Activated B cell treated with CpG ODN at 0.5 μM for 24 hours (primary cell): ENCODE measurements at places on chromosomes 7 and 10. TPM values are rescaled to one million over a fixed set of nuclear protein-coding genes. Genes with fewer than 3 reads are reported as not detected.

- DNase-seq: peak; percentile 60
These were observed 856 bp downstream of the ARHGAP21 start for GRCh38 chr10:24722676-24723385.

DNA sequence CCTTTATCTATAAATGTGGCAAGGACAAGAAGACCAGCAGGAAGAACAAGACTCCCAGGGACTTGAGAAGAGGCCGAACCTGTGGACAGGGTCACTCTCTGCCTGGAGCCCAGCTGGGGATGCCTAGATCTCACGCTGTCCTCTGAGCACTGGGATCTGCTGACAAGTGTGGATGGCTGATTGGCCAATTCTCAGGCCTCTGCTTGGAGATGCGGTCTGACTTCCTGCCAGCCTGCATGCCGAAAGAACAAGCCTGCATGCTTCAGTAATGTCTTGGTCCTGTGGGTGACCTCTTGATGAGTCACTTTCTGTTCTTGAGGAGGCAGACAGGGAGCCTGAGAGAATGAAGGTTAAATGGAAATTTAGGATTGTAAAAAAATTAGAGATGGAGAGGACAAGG lies 84.7 kb downstream of the TMEM178B start:
- no peak for DNase-seq

GRCh38 chr10:11869743-11870460 lies 46.7 kb downstream of the PROSER2 start:
- no peak for DNase-seq

SFTPD gene
- total RNA-seq: 0.29 TPM in 1 of 2 replicates, not detected in the other

GRCh38 chr10:90968328-90969081 lies 47.6 kb upstream of the ANKRD1 start:
- no peak for DNase-seq

DNA sequence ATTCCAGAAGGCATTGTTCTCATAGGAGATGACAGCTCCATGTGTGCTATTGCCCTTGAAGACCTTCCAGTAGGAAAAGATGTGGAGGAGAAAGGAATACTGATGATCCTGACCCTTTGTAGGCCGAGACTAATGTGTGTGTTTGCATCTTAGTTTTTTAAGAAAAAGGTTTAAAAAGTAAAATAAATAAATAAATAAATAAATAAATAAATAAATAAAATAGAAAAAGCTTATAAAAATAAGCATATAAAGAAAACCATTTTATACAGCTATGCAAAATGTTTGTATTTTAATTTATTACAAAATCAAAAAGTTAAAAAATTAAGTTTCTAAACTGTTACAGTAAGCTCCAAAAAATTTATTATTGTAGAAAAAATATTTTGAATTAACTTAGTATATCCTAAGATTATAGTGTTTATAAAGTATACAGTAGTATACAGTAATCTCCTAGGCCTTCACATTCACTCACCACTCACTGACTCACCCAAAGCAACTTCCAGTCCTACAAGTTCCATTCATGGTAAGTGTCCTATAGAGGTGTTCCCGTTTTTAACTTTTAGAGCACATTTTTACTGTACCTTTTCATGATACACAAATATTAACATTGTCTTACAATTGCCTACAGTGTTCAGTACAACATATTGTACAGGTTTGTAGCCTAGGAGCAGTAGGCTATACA lies 435.2 kb upstream of the SEMA3A start:
- no peak for DNase-seq

DNA sequence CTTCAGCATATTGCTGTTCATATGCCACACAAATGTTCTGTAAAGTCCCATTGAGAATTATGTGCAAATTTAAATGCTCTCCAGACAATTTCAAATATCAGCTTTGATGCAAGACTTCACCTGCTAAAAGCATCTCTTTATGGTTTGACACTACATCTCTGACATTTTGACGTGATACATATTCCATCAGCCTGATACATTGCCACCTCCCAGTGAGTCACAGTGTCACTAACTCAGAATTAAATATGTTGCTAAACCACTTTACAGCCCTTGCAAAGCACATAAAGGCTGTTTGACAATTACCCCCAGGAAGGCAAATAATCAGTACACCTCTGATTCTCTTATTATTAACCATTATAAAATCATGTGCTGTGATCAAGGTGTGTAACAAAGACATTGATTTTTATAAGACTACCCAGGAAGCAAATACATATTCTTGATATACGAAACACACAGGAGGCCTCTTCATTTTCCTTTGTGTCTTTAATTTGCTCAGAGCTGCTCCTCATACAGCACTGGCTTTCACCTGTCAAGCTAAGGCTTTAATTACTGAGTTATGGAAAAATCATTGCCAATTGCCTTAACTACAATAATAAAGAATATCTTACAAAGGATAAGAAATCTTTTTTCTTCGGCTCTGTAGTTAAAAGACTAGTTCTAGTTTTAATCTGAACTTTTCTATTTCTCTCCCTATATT lies 547.5 kb upstream of the C7orf33 start:
- DNase-seq: no peak

- no peak for DNase-seq
These were observed 13.3 kb downstream of the PARP12 start for GRCh38 chr7:140049339-140050024.

GRCh38 chr10:42419789-42420188 lies 218.6 kb downstream of the ZNF33B start:
- no peak for DNase-seq

CCL26 gene
- total RNA-seq: not detected in 2 replicates

DNA sequence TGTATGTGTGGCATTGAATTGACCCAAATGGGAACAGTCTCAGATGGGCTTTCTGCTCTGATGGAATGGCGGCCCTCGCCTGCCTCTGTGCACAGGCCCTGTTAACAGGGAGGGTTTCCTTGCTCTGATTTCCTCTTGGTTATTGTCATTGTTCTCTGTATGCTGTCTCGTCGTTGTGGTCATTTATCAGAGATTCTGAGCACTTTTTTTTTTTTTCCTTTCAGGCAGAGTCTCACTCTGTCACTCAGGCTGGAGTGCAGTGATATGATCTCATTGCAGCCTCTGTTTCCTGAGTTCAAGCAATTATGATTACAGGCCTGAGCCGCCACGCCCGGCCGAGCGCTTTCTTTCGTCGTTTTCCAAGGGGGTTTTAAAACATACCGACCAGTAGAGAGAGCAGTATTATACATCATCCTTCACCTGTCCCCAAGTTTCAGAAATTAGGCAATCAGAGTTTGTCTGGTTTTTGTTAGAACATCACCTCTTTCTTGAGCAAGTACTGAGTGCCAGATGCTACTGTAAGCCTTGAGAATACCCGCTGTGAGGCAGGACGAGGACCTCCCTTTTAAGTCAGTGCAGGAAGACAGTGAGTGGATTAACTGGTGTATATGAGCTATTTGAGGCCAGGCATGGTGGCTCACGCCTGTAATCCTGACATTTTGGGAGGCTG lies 6.5 kb downstream of the CHST12 start:
- no peak for DNase-seq

- no peak for DNase-seq
These were observed 55.2 kb downstream of the TSPAN12 start for GRCh38 chr7:120802751-120803150.
